NCI-H2107 (cell line): ENCODE measurements at places on chromosomes 1 and 21.

GRCh38 chr1:41776891-41777441 lies 141.8 kb downstream of the HIVEP3 start:
- DNase-seq: no peak

DNA sequence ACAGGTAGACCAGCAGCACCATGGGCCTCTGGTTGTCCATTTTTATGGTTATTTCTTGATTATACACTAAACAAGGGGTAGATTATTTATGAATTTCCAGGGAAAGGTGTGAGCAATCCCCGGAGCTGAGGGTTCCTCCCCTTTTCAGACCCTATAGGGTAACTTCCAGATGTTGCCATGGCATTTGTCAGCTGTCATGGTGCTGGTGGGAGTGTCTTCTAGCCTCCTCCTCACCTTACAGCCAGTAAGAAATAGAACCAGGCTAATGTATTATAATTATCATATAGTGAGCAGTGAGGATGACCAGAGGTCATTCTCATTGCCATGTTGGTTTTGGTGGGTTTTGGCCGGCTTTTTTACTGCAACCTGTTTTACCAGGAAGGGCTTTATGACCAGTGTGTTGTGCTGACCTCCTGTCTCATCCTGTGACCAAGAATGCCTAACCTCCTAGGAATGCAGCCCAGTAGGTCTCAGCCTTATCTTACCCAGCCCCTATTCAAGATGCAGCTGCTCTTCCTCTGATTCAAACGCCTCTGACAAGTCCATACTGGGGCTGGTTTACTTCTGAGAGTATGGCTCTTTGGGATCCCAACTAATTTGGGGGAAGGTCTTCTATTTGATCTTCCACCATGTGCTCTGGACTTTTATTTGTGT lies 13.5 kb upstream of the TINAGL1 start:
- no peak for DNase-seq

DNA sequence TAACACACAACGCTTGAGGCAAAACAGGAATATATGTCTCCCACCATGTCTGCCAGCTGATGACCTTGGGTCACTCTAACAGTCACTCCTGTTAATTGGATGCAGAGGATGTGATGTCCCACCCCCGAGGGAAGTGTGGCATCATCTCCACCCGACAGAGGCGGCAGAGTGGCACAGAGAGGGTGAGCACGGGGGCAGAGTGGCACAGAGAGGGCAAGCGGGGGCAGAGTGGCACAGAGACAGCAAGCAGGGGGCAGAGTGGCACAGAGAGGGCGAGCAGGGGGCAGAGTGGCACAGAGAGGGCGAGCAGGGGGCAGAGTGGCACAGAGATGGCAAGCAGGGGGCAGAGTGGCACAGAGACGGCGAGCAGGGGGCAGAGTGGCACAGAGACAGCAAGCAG lies 44.3 kb downstream of the DISP3 start:
- no peak for DNase-seq

DNA sequence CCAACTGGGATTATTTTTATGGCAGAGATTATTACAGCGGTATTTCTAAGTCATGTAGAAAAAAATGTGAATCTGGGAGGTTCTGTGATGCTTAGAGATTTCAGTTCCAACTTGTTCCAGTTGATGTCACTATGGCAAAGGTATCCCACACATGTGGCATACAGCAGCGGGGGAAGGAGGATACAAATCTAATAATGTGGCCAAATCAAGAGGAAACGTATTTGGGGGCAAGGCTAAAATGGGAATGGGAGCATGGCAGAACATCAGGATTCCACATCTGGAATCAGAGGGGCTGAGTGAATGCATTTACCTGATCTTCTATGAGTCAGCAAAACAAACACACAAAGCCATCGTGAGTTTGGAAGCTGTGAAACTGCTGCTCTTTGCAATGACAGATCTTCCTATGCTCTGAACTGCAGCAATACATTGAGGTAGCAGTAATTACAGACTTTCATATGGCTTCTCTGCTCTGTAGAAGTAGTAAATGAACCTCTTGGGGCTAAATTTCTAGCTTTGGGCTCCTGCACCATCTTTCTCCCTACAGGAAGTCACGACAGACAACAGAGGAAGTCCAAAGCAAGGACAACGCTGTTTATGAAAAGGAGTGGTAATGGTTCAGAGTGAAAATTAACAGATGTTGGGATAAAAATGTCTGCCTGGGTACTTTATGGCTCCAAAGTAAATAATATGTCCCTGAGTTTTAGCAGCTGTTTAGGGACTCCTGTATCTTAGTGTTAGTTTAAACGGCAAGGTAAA lies 55.5 kb downstream of the GABPA start:
- no peak for DNase-seq

- DNase-seq: no peak
These were observed 11.9 kb downstream of the ADGRB2 start for GRCh38 chr1:31752258-31752657.

DNA sequence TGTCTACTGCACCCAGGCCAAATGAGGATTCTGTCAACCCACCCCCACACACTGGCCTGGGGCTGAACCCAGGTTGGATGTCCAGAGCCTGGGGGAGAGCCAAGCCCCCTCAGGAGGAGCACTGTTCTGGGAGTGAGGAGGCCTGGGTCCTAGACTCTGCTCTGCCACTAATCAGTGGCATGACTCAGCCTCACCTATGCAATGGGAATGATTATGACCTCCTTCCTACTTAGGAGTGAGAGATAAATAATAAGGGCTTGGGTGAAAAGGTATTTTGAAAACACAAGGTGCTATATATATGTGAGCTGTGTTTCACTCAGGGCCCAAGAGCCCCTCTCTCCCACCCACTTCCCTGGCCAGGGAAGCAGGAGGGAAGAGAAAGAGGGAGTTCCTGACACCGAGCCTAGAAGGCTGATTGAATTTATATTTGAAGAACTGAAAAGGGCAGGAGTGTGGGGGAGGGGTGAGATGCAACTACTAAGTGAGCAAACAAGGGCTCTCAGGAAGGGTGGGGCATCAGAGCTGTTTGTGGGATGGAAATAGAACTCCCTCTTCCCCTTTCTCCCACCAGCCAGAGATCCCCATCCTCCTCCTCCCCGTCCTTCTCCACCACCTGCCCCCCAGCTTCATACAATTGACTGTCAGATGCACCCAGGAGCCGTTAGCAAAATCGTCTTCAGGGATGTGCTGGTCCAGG lies 8.2 kb downstream of the IGSF9 start:
- DNase-seq: no peak

GRCh38 chr1:38133304-38133703 lies 86.7 kb upstream of the POU3F1 start:
- DNase-seq: no peak

DNA sequence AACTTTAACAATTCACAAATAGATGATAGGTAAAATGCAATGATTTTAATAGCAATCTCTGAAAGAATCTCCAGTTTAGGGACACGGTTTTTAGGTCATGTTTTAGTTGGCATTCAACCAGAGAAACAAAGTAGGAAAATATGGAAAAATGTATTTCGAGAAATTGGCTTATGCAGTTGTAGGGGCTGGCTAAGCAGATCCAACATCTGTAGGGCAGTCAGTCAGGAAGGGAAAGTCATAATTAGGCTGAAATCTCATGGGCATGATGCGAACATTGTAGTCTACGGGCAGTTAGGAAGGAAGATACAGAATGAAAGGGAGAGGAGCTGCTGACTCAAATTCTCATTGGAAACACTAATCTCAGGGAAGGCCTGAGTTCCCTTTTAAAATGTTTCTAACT lies 1276.0 kb upstream of the ADGRL4 start:
- DNase-seq: no peak

DNA sequence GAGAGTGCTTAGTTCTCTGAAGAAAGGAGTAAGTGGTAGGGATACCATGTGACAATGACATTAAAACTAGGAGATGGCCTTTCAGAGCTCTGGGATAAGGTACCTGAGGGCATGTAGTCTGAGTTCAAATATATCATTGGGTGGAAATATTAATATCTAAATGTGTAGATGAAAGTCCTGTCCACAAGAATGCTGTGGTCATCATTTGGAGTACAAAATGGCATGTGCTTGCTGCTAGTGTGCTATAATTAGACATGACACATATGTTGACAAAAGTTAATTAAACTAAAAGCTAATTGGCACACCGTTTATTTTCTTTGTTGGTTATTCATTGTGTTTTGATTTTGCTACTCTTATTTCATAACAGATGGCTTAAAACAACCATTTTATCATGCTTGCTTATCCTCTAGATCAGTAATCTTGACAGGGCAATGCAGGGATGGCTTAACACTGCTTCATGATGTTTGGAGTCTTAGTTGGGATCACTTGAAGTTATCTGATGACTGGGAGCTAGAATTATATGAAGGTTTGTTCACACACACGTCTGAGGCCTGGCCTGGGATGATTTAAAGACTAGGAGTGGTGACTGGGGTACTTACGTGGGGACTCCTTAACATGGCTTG lies 31.0 kb downstream of the CC2D1B start:
- no peak for DNase-seq

GRCh38 chr1:91502672-91503184 lies 2.1 kb downstream of the CDC7 start:
- no peak for DNase-seq

DNA sequence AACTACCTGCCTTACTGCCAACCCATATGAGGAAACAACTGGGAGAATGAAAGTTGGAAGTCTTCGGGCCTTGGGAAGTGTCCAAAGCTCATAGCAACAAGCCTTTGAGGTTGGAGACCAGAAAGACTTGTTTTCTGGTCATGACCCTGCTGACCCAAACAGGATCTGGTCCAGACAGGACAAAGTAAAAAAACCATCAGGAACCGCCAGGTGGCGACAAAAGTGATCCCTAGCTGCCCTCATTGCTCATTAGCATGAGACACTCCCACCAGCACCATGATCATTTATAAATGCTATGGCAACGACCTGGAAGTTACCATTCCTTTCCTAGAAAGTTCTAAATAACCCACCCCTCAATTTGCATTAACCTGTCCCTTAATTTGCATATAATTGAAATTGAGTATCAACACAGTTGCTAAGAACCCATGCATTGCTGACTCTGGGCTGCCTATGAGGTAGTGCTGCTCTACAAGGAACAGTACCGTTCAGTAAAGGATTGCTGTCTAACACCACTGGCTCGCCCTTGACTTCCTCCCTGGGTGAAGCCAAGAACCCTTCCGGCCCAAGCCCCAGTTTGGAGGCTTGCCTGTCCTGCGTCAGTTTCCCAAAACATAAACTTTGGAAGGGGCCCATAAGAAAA lies 89.0 kb downstream of the URB2 start:
- DNase-seq: no peak

DNA sequence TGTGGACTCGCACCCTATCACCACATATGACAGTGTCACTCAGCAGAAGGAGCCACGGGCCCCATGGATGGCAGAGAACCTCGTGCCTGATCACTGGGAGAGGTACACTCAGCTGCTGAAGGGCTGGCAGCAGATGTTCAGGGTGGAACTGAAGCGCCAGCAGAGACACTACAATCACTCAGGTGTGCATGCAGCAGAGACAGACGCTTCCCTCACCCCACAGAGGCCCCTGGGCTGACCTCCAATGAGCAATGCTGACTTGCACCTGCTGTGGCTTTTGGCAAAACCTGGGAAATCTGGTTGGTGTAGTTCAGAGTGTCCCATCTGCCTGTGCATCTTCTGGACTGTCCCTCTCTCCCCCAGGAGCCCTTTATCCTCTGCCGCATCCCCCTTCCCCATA lies 51.9 kb downstream of the KIAA1614 start:
- no peak for DNase-seq

- DNase-seq: no peak
These were observed 760 bp downstream of the PEX14 start for GRCh38 chr1:10475510-10475909.

- DNase-seq: no peak
These were observed 10.9 kb upstream of the ABCG1 start for GRCh38 chr21:42208036-42208435.

- no peak for DNase-seq
These were observed 17.7 kb downstream of the TINAGL1 start for GRCh38 chr1:31593770-31594632.

GRCh38 chr1:19704247-19705113 lies 39.8 kb downstream of the HTR6 start:
- peak; percentile 11 for DNase-seq

DNA sequence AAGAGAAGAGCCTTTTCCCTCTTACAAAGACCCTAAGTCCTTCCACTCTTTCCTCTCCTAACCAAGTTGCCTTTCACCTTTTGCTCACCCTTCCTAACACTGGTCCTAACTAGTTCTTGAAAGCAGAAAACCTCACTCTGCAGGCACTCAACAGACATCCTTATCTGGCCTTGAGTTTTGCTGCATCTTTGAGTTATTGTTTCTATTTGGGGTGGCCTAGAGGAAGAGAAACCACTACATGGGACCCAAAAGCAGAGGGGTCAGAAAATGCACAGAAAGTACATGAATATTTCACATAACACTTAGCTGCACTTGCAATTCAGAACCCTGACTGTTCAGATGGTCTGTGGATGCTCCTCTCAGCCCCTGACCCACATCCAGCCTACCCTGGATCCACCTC lies 178.3 kb upstream of the SYT6 start:
- no peak for DNase-seq

GRCh38 chr1:1291548-1292441 lies 11.6 kb downstream of the SCNN1D start:
- DNase-seq: no peak

GRCh38 chr1:22696610-22697009 lies 14.0 kb upstream of the EPHB2 start:
- no peak for DNase-seq

DNA sequence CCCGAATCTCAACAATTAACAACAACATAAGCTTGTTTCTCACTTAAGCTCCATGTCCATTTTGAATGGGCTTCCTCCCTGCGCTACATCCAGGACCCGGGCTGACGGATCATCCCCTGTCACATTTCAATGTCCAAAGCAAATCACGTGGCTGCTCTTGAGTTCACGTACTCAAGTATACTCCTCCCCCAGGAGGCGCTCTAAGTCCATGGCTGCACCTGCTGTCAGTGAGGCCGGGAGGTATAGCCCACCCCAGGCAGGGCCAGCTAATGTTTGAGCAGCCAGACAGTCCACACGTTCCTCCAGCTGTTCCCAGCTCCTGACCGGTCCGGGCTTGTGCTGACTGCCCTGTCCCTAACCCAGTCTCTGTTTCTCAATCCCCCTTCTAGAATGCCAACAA lies 220.8 kb downstream of the SLC35F3 start:
- peak; percentile 73 for DNase-seq

DNA sequence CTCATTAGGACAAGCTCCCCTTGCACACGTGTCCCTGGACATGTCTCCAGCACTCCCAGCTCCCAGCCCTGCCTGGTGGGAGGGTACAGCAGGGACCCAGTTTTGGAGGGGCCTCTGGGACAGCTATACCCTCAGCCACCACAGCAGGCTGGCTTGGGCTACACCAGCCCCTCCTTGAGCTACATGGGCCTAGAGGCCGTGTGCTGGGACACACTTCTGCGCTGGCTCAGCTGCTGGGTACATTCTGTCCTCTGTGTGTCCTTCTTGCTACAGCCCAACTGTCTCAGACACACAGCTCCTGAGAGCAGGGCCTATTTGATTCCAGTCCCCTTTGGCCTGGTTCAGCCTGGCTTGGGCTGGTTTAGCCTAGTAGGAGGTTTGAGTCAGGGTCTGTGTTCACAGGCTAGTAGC lies 26.7 kb downstream of the DMAP1 start:
- no peak for DNase-seq

GRCh38 chr1:61962631-61963030 lies 220.4 kb downstream of the PATJ start:
- no peak for DNase-seq

GRCh38 chr21:45570071-45570470 lies 27.8 kb upstream of the SLC19A1 start:
- DNase-seq: no peak
